Kidney (tissue), 22 donors: ENCODE measurements at places on chromosomes 7 and 10. TPM values are rescaled to one million over a fixed set of nuclear protein-coding genes. Genes with fewer than 3 reads are reported as not detected.

DNA sequence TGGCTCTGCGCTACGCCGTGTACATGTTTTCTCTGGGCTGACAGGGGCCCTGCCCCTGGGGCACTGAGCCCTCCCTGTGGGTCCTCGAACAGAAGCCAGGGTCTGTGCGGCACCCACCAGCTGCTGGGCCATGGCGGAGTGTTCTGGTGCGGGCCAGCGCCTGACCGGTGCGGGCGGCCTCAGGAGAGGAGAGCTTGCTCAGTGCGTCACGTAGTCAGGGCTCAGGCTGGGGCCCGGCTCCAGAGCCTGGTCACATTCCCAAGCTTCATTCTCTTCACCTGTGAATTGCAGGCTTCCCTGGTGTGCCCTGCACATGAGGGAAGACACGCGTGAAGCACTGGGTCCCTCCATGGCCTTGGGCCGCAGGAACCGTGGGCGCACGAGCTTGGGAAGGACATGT is 15.5 kb downstream of the GET4 start:
- DNase-seq: no peak

- no peak for DNase-seq
Measured at GRCh38 chr10:112232670-112233069, 49.1 kb upstream of the GPAM start.

- no peak for DNase-seq
Measured at GRCh38 chr7:41855798-41856197, 152.9 kb upstream of the INHBA start.

DNA sequence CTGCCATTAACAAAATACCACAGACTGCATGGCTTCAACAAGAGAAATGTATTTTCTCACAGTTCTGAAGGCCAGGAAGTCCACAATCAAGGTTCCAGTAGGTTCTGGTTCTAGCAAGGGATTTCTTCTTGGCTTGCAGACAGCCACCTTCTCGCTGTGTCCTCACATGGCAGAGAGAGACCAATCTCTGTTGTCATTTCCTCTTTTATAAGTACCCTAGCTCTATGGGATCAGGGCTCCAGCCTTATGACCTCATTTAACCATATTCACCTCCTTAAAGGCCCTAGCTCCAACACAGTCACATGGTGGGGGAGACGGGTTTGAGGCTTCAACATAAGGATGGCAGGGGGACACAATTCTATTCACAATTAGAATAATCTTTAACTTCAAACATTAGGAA is 23.6 kb downstream of the ABI1 start:
- no peak for DNase-seq

- DNase-seq: no peak
Measured at GRCh38 chr10:131681656-131682055, 219.2 kb upstream of the PPP2R2D start.

- DNase-seq: no peak
Measured at GRCh38 chr10:86177537-86178155, 188.9 kb downstream of the GRID1 start.

GRCh38 chr10:86023931-86024280 is 342.7 kb downstream of the GRID1 start:
- no peak for DNase-seq

- DNase-seq: no peak
Measured at GRCh38 chr10:62710182-62710581, 94.3 kb upstream of the ADO start.

GRCh38 chr10:93175490-93175889 is 101.8 kb downstream of the CYP26A1 start:
- DNase-seq: no peak

- DNase-seq: no peak
Measured at GRCh38 chr10:100334762-100335161, 4.7 kb upstream of the PKD2L1 start.

DNA sequence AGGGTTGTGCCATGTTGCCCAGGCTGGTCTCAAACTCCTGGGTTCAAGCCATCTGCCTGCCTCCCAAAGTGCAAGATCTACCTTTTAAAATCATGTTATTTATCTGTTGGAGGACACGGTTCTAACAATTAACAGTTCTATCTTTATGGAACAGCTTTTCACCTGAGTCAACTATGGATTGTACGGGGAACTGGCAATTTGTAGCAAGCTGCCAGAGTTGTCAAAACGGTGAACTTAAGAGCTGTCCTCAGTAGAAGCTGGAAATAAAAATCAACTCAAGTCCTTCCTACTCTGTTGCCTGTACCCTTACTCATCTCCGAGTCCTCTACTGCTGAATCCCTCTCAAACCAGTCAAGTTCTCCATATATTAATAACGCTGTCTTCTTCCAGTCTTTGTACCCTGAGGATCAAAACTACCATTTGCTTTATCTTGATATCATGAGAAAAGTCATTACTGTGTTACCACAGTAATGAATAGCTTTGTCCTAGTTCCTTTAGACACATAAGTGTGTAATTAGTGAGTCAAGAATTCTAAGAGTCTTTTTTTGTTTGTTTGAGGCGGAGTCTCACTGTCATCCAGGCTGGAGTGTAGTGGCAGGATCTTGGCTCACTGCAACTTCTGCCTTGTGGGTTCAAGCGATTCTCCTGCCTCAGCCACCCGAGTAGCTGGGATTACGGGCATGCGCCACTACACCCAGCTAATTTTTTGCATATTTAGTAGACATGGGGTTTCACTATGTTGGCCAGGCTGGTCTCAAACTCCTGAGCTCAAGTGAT is 28.2 kb downstream of the HBP1 start:
- DNase-seq: no peak

- DNase-seq: no peak
Measured at GRCh38 chr7:101236292-101236835, 1.2 kb downstream of the CLDN15 start.

DNA sequence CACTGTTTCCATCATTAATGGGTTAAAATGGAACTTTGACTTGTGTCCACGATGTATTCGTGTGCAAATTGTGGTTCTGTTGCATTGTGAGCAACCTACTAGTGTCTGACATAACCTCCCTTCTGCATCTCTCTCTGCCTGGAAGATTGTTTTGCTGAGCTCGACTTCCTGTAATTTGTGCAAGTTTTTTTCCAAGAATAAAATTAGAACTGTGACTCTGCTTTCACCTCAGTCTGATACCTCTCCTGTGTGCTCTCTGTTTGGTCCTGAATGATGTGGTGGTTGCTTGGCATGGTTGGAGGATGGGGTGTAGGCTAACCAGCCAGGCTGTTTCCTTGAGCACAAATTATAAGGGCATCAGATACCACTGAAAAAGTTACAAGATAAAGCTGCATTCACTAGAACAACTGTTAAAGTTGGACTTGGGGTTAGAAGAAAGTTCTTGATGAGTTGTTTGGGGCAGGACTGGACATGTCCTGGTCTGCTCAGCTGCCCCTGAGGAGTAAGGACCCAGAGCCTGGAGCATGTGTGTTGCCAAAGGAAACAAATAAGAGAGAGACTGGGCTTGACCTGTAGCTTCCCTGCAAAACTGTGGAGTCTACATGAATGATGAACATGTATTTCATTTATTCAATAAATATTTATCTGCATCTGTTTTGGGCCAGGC is 1.9 kb upstream of the VOPP1 start:
- DNase-seq: no peak

DNA sequence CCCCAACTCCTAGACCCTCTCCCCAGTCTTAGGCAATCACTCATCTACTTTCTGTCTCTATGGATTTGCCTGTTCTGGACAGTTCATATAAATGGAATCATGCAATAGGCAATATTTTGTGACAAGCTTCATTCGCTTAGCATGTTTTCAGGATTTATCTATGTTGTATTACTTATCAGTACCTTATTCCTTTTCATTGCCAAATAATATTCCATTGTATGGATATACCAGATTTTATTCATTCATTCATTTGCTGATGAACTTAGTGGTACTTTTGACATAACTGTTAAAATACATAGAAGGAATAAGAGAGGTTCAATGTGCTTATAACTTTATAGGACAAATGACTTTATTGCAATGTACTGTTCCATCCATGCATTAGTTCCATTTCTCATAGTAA is 231.0 kb downstream of the SNX10 start:
- DNase-seq: no peak

- DNase-seq: peak; percentile 22
Measured at GRCh38 chr10:90718182-90718581, 139.7 kb downstream of the HTR7 start.

Gene EVX1
- not detected for total RNA-seq

Gene PAX4
- total RNA-seq: not detected

Gene FAM20C
- 84.9 TPM for total RNA-seq

Gene HMX2
- total RNA-seq: 0.25 TPM

Gene EFCAB10
- 0.91 TPM for total RNA-seq
